ENCODE measurements at places on chromosomes 6 and 20.

DNA sequence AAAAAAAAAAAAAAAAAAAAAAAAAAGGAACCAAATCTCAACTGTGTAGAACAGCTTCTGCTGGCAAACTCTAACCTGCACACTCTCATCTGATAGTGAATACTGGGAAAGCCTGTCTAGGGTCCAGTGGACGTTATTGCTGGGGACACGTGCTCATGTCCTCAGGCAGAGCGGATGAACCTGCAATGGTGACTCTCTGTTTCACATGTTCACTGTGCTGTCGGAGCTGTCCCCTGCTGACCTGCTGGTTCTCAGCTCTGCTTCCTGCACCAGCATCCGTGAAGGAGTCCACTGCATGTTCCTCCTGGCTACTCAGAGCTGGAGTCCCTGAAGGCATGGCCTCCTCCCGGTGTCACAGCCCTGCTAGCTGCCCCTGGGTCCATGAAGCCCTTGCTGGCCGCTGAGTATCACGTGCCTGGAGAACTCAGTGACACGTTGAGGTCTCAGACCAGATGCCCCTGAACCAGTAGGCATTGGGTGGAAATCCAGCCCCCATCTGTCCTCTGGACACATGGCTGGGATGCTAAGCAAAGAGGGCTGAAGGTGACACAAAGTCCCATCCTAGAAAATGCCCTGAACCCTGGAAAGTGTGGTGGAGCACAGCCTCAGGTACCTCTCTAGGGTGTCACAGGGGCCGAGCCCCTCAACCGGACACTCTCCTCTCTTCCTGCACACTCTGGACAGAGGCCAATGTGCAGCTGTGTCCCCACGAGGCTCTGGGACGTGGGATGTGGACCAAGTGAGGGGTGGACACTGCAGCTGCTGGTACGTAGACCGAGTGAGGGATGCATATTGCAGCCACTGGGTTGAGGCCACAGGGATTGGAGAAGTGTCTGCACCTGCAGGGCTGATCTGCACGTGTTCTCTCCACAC is 54.9 kb upstream of the FRMD1 start:
- no peak for DNase-seq

- no peak for DNase-seq
These were observed 30.1 kb downstream of the KIF25 start for GRCh38 chr6:168027521-168027920.

- no peak for DNase-seq
These were observed 1.3 kb downstream of the CEP85L start for GRCh38 chr6:118649918-118650581.

DNA sequence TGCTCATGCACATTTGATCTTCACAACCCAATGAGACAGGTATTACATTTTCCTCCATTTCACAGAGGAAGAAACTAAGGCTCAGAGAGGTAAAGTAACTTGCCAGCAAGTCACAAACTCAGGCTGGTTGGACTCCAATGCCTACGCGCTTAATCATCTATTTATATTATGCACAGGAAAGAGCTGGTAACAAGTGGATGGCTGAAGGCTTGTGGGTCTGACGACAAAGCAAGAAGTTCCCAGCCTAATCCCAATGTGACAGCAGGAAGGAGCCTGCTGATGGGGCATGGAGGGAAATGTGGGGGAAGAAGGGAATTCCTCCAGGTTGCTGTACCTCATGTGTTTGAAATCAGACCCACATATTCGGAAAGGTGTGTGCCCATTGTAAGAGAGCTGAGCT is 3.9 kb downstream of the CDH22 start:
- DNase-seq = no peak

DNA sequence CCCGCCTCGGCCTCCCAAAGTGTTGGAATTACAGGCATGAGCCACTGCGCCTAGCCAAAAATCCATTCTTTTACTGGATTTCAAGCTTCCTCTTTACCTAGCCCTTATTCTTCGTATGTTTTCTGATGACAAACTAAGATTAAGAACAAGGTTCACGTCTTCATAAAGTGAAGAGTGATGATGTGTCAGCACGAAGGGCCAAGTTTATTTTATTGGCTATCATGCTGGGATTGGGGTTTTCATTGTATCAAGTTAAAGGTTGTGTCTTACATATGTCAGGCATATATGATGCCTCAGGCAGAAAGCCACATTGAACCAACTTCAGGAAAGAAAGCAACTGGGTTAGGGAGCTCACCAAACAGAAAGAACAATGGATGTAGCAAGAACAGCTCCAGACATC is 19.7 kb upstream of the SLC17A3 start:
- DNase-seq = no peak

- peak; percentile 29 for DNase-seq
These were observed at the start of gene SOX18 for GRCh38 chr20:64049060-64049877. Gene SOX18 (minus strand): TSS chr20:64049639. CDS start chr20:64049516, 123 bp downstream.

DNA sequence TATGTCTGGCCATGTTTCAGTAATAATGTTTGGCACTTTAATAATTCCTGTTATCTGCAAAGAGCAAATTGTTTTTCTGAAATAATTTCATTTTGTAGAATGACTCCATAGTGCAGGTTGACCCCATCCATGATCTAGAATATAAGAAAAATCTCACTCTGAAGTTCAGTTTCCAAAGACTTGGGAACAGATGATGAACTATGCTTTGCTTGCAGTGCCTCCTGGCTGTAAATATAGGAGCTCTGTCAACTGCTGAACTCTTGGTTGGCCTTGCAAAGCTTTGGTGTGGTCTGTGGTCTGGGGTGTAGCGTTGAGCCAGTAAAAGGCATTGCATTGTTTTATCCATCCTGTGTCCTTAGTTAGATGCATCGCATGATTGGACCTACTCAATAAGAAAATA is 104.0 kb downstream of the PLCB4 start:
- DNase-seq = peak; percentile 96

DNA sequence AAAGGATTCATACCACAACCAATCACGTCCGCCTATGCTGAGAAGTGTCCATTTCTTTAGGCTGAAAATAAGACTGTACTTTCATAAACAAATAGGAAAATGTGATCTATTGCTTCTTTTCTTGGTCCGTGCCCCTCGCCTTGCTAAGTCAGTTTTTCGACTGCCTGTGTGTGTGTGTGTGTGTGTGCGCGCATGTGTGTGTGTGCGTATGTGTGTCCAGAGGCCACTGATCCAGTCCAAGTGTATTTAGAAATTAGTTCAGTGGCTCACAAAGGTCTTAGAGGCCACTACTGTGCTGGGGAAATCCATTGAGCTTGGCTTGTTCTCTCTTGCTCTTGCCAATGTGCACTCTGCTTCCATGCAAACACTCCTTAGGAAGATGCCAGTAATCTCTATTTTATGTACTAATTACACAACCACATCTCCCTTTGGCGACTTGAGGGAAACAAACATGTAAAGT is 50.5 kb downstream of the SLC22A23 start:
- DNase-seq = no peak

- no peak for DNase-seq
These were observed 479.4 kb upstream of the MAN1A1 start for GRCh38 chr6:119829006-119829405.

DNA sequence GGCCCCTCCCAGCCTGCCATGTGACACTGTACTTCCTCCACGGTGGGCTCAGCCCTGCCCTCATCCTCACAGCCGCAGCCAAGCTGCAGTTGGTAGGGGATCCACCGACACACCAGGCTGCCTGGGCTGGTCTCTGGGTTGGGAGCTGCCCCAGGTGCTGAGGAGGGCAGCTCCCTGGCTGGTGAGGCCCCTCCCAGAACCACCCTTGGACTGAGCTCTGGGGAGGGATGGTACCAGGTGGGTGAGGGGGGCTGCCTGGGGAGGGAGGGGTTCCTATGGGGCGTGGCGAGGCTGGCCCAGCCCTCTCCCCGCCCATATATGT is 185 bp upstream of the TNFRSF6B start:
- DNase-seq = no peak

- DNase-seq = no peak
These were observed 704 bp upstream of the FAM210B start for GRCh38 chr20:56358070-56358469.

- DNase-seq = no peak
These were observed 1.6 kb downstream of the BFSP1 start for GRCh38 chr20:17529586-17529985.

GRCh38 chr6:40249935-40250334 is 315.7 kb upstream of the MOCS1 start:
- no peak for DNase-seq

GRCh38 chr20:61988665-61989064 is 77.0 kb downstream of the TAF4 start:
- no peak for DNase-seq

GRCh38 chr20:60667641-60668040 is 584.4 kb upstream of the CDH4 start:
- DNase-seq = no peak
